ENCODE measurements at places on chromosomes 5 and 9.
A peak's percentile ranks its signal among the peaks of the same experiment; 100 is the strongest.

- no peak for DNase-seq
Observed at GRCh38 chr9:127742435-127743088, 7.5 kb upstream of the TOR2A start.

GRCh38 chr9:135474915-135475314, 4.7 kb upstream of the PPP1R26 start:
- DNase-seq: peak; percentile 24

DNA sequence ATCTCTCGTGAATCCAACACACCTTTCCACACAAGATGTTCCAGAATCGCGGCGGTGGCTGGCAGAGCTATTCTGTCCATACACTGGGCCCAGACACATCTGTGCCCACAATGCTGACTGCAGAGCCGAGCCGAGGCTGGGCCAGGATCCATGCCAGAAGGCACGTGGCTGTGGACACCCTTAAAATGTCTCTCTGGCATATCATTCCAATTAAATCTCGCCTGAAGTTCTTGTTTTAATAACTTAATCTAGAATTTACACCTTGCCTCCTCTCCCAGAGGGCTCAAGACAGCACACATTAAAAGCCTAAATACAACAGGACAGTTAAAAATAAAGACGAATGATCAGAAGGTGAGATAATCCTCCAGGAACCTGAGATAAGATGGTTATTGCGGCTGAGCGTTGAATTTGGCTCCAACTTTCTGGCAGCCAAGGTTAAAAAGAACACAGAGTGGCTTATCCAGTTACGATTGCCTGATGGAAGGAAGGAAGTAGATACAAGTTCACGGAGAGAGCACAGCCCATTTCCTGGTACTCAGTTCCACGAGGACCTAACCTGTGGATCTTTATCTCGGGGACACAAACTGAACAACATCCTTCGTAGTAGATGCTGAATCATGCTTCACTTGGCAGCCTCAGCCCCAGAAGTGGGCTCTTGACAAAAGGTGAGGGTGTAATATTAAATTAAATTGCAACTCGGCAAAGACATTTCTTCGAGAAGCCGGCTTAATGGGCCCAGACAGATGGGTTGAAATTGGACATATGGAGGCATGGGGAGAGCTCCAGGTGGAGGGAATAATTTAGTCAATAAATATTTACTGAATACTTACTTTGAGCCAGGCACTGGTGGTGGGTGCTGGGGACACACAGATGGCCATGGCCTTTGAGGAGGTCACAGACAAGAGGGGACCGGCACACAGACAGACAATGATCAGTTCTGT, 86.0 kb upstream of the TBC1D2 start:
- no peak for DNase-seq

- DNase-seq: peak; percentile 49
Observed at GRCh38 chr5:151651997-151652645, 34.6 kb downstream of the SPARC start.

DNA sequence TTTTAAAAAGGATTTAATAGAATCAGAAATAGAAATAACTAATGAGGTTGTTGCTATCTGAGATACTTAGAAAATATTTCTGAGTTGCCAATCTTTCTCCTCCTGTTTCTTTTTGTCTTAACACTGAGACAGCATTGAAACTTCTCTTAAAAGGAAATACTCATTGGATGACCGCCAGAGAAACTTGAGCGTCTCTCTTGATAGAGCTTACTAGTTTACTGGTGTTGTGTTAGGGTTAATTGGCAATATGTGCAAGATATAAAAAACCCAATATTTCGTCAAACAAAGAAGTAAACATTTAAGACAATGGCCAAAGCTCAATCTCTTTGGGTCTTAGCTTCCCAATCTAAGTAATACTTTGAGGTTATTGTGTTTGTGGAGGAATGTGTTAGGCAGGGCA, 176.4 kb upstream of the CHD1 start:
- DNase-seq: no peak

DNA sequence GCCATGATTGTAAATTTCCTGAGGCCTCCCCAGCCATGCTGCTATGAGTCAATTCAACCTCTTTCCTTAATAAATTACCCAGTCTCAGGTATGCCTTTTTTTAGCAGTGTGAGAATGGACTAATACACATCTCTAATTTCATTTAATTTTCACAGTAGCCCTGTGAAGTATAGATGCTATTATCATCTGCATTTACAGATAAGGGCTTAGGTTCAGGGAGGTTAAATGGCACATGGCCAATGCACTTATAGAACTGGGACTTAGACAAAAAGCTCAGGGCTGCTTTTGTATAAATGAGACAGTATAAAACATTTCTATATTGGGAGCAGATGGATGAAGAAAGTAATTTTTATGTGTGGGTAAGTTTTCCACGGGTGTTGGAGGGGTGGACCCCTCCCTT, 62.9 kb upstream of the PANK3 start:
- no peak for DNase-seq

DNA sequence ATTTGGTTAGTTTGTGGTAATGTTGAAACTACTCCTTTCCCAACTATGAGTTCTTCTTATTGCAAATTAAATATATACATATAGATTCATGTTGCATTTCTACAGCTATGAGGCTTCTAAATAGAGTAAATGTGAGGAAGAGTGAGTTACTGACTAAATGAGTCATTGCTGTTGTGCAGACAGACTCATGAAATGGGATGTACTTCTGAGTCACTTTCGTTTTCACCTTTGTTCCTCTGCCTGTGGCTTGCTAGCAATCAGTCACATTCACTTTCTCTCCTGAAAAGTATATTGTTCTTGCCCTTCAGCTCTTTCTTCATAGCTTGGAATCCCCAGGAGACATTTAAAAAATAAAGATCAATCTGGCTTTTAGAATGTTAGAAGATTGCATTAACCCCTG, 295.5 kb upstream of the SMC2 start:
- DNase-seq: no peak

- no peak for DNase-seq
Observed at GRCh38 chr5:10451137-10451824, 9.6 kb downstream of the ROPN1L start.

DNA sequence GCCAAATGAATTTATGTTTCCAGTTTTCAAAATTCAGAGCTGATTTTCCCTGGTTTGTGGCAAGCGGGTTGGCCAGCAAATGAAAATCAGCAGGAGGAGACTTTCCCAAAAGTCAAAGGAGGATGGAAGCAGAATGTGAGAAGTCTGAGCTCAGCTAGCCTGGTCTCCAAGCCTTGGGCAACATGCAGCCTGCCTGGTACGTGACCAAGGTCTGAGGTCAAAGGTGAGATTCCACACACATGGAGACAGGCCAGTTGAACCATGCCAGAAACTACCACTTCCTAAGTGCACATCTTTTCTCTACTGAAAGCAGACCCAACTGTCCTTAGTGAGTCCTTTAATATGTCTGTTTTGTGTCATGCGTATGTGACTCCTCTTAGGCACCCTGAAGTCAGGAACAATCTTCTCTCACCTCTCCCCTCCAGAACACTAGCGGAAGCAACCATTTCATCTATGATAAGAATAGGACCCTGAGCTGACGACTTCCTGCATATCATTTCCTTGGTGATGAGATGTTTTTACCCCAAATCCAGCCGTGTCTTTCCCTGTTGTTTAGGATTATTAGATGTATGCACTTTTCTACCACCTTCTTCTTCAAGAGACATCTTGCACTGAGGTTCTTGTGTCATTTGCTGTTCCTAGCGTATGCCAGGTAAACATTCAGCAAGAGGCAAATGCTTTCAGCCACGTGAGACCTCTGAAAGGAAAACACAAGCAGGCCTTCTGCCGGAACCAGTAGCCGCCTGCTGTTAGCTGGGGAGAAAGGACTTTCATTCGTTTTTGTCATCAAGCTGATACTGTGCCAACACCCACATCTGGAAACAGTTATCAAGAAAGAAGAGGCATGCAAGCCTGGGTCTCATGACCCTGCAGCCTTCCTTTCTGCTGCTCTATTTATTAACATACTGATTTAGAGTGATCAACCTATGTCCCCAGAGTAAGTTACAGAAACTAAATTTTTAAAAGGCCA, 9.7 kb upstream of the TGFBI start:
- no peak for DNase-seq

GRCh38 chr5:34652466-34652865, 3.7 kb upstream of the RAI14 start:
- DNase-seq: no peak

All from activated B cell treated with CpG ODN at 0.5 μM for 24 hours (primary cell).